ENCODE measurements at places on chromosomes 7 and 10.

- DNase-seq = no peak
These were observed 24.9 kb upstream of the ADO start for GRCh38 chr10:62779487-62780248.

- no peak for DNase-seq
These were observed 712 bp downstream of the FOXP2 start for GRCh38 chr7:114415064-114415989.

GRCh38 chr7:139264220-139264619, 33.2 kb downstream of the UBN2 start:
- no peak for DNase-seq

DNA sequence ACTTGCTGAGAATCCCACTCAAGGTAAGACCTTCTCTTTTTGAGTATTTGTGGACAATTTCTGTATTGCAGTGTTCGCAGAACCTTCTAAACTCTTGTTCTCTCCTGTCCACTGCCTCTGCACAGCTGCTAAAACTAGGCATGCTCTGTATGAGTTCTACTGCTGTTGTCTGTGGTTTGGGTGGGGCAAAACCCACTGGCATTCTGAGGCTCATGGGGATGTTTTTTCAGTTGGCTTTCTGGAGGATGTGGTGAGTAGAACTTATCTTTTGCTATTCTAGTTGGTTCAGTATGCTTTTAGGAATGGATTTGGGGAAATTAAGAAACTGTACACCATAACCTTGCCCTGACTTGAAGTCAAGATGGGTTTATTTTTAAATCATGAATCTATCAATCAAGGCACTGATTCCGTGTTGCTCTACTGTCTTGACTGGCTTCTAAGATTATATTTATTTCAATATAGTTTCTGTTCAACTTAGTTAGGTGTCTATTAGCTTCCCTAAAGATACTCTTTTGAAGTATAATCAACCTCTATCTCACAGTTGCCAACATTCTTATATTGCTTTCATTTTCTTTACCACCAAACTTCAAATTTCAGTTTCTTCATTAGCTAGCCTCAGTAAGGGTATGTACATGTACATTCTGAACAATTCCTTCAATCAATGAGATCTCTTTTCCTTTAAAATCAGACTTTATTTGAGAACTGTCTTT, 25.0 kb upstream of the C1GALT1 start:
- no peak for DNase-seq

GRCh38 chr7:156640949-156641485, 443 bp downstream of the RNF32 start:
- no peak for DNase-seq

GRCh38 chr7:139603896-139604295, 80.4 kb downstream of the CLEC2L start:
- no peak for DNase-seq

DNA sequence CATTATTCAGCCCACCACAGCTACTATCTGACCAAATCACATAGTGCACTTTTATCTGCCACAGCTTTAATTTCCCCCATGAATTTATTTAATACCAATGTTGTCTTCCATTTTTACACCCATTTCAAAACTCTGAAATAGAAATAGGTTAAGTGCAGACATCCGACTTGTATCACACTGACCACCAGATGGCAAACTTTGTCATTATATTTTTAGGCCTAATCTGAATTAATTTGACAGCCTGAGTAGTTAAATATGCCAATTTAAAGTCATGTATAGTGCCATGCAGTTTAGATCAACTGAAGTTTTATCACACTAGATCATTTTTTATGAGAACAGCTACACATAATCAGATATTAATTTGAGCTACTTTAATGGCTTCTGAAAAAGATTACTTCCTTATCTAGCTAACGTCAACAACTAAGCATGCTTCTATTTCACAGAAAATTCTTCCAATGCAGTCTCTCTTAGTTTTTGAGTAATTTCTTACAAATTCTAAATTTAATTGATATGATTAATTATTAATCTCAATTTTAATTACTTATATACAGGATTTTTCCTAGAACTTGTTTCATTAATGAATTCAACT, 566.4 kb downstream of the GFRA1 start:
- no peak for DNase-seq

GRCh38 chr10:113854761-113855588, 514 bp downstream of the NHLRC2 start:
- DNase-seq = peak; percentile 91

- DNase-seq = no peak
These were observed 34.5 kb downstream of the SMURF1 start for GRCh38 chr7:99109108-99110051.

- DNase-seq = no peak
These were observed 37.8 kb upstream of the MXI1 start for GRCh38 chr10:110169586-110169985.

DNA sequence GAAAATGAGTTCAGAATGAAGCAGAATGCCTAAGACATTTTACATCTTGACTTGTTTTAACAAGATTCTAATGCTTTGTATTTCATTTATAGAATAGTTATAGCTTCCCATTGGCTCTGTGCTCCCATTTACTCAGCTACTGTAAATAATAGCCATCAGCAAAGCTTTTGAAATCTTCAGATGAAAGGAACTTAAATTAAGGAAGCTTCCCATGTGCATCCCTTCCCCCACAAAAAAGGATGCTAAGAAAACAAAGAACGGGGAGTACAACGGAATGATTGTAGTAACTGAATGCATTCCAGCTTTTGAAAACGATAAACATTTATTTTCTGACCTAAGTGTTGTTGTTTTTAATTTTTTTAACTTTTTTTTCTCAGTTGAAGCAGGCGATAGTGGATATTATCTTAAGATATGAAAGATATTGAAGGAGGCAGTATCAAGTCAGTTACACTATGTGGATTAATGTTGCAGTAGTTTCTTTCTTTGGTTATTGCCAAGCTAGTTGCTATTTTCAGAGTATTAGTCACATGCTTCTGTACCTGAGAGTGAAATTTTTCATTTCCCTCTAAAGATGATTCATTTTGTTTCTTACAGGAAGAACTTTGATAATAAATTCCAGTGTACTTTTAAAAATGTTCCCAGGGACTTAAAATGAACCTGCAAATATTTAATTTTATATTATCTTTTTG, 129.2 kb downstream of the KCND2 start:
- no peak for DNase-seq

GRCh38 chr10:79067241-79068202, 1.2 kb upstream of the ZMIZ1 start:
- peak; percentile 96 for DNase-seq

- DNase-seq = no peak
These were observed 457.6 kb upstream of the COBL start for GRCh38 chr7:51774178-51774577.

DNA sequence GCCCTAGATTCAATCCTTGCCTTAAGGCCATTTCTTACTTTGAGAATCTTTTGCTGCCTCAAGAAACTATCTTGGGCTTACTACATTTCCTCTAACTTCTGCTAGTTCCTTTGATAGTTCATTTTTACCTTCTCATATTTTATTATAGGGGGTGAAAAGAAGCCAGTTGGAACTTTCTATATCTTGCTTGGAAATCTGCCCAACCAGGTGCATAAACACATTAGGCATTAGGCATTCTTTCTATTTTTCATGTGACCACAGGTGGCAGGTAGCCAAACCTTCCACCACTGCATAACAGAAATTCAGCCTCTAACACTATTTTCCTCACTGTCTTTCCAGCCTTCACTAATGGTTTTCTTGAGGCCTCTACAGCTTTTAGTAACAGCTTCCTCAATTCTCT, 300.0 kb upstream of the SP8 start:
- DNase-seq = no peak

DNA sequence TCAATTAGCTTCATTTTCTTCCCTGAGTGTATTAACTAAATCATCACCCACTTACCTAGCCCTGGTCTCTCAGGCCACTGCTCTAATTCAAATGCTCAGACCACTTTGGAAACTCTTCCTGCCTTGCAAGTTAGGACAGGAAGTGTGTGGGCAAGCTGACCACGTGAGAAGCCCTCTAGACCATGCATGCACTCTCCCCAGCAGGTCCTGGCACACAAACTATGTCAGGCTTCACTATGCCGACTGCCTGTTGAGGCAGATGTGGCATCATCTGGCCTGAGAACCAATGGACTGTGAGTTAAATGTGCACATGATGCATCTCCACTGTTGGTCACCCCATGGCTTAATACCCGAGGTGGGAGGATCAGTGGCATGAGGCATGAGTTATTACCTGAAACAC, 439.6 kb downstream of the GRID1 start:
- no peak for DNase-seq

GRCh38 chr10:123673198-123673597, 7.0 kb downstream of the GPR26 start:
- no peak for DNase-seq

GRCh38 chr7:48760528-48761265, 163.7 kb upstream of the CDC14C start:
- DNase-seq = no peak

DNA sequence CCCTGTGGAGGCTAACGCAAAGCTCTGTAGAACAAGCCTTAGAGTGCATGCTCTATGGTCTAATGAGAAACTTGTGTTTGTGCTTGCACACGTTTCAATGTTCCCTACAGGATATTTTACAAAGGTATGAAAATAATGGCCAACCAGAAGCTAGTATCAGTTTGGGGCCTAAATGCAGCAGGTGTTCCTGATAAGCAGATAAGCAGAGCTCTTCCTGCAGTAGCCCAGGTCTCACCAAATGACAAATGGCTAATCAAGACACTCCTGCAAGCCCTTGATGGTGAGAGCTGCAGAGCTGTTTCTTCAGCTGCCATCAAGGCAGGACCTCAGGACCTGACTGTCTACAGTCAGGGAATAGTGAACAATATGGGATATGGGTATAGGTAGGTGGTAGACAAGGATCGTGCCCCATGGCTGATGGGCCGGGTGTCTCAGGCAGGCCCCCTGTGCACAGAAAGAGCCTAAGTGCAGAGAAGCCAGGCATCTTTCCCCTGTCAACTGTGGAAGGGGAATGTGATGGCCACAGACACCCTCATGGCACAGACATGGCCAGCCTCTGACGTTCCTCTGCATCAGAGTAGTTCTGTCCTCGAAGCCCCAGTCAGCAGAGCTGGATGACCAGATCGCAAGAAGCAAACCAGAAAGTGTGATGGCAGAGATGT, 23.2 kb upstream of the RASSF4 start:
- peak; percentile 62 for DNase-seq

GRCh38 chr7:24842449-24843241, 85.4 kb upstream of the GSDME start:
- DNase-seq = no peak

- no peak for DNase-seq
These were observed 56.6 kb upstream of the TRUB1 start for GRCh38 chr10:114881417-114881816.

- no peak for DNase-seq
These were observed 1.3 kb downstream of the ZNRF2 start for GRCh38 chr7:30285536-30286284.

DNA sequence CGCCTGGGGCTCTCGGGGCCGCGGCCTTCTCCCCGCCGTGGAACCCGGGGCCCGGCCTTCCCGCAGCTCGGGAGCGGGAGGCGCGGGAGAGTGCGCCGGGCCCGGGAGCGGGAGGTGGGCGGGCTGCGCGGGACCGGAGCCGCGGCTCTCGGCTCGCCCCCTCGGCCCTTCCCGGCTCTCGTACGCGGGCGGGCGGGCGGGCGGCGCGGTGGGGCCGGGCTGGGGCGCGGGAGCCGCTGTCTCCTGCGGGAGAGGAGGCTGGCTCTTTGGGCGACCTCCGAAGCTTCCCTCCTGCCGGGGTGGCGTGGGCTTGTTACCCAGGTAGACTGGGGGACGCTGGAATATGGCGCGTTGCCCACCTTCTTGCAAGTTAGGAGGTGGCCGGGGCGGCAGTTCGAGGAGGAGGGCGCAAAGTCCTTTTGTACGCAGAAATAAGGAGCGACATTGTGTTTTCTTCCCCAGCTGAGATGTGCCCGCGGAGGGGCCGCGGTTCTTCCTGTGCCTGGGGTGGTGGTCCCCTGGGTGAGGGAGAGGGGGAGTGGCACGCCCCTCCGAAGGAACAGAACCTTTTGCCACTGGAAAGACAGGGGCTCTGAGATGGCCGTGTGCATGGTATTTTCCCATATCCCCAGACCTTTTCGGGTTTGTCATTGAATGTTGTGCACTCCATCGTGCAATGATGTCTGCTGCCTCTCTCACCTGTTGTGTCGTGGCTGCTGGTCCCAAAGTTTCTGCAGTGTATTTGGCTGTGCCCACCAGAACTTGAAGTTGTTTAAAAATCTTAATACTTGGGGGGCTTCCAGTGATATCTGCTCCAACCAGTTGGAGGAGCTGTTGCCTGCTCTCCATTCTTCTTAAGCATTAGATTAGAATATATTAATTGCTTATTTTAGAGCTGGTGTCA, 844 bp downstream of the NRF1 start:
- DNase-seq = no peak

DNA sequence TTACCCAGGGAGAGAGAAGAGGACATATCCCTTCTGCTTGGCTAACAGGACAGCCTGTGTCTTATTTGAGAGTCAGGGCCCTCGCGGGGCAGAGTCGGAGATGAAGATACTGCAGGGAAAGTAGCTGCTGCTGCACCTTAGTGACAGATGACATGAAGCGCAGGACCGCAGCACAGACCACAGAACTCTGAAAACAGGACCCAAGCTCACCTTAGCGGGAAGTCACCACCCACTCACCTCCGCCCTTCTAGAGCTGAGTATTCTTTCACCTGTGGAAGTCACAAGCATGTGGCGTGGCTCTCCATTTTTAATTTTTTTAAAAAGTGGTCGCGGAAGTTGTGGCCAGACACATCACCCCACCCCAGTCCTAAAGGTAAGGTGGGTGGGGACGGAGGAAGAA, 191.4 kb downstream of the FAM107B start:
- DNase-seq = no peak

DNA sequence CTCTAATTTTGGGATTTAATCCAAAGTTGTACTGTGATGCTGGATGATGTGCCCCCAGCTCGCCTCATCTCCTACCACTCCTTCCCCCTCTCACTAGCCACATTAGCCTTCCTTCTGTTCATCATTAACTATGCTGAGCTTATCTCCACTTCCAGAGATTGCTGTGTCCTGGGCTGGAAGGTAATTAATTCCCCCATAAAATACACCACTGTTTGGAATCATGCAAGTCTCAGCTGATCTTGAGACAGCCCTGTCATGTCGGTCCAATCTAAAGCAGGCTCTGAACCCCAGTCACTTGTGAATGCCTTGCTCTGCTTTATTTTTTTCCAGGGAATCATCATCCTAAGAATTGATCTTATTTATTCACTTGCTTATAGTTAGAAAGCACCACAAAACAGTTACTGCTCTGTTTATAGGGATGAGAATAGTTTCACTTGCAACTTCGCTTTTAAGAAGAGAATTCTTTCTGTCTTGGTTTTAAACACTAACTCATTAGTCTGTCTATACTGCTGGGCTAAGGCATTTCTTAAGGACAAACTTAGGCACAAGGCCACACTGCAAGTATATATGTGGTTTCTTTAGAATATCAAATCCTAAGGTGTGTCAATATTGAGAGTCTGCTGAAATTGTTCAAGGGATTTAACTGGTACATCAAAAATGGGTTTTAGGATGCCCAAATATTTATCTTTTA, 341.1 kb upstream of the SEMA3A start:
- DNase-seq = no peak
